ENCODE measurements at places on chromosomes 4 and X.

DNA sequence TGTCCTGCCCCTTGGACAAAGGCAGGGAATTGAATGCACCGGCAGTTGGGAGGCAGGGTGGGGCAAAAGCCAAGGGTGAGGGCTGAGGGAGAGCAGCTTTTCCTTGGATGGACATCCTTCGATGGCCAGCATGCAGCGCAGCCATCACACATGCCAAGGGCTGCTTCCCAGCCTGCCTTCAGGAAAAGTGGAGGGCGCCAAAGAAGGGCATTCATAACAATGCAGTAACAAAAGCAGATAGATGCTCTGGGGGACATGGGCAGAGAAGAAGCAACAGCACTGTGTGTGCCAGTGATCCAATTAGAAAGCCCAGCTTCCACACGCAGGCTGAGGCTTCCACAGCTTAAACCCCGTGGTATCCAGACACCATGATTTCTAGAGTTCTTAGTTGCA is 71.5 kb downstream of the TSPAN5 start:
- H3K27ac ChIP-seq = peak overlapping the region; percentile 69
- H3K36me3 ChIP-seq = no peaks in the 10 kb centered on the region
- peaks cover 5% of the 10 kb centered on the region for H3K4me1 ChIP-seq
- DNase-seq = no peak
- peaks cover 26% of the 10 kb centered on the region for H3K27me3 ChIP-seq

- DNase-seq = no peak
- no peaks in the 10 kb centered on the region for H3K4me1 ChIP-seq
These were observed 45.4 kb upstream of the STS start for GRCh38 chrX:7102119-7102518.

GRCh38 chr4:160709546-160709945 is 1454.3 kb downstream of the FSTL5 start:
- no peaks in the 10 kb centered on the region for H3K27me3 ChIP-seq
- DNase-seq = no peak
- H3K27ac ChIP-seq = no peak overlapping the region
- no peaks in the 10 kb centered on the region for H3K36me3 ChIP-seq
- H3K4me3 ChIP-seq = no peak overlapping the region
- no peaks in the 10 kb centered on the region for H3K4me1 ChIP-seq

- no peak overlapping the region for H3K27ac ChIP-seq
- DNase-seq = peak; percentile 95
- no peaks in the 10 kb centered on the region for H3K36me3 ChIP-seq
- H3K4me3 ChIP-seq = no peak overlapping the region
These were observed 2375.8 kb upstream of the TENM3 start for GRCh38 chr4:179867300-179867878.

GRCh38 chr4:20354120-20354519 is 102.4 kb downstream of the SLIT2 start:
- peaks cover 10% of the 10 kb centered on the region for H3K4me1 ChIP-seq
- no peaks in the 10 kb centered on the region for H3K27me3 ChIP-seq
- peak; percentile 60 for DNase-seq
- peak overlapping the region; percentile 71 for H3K27ac ChIP-seq
- H3K36me3 ChIP-seq = no peaks in the 10 kb centered on the region
- no peak overlapping the region for H3K4me3 ChIP-seq

DNA sequence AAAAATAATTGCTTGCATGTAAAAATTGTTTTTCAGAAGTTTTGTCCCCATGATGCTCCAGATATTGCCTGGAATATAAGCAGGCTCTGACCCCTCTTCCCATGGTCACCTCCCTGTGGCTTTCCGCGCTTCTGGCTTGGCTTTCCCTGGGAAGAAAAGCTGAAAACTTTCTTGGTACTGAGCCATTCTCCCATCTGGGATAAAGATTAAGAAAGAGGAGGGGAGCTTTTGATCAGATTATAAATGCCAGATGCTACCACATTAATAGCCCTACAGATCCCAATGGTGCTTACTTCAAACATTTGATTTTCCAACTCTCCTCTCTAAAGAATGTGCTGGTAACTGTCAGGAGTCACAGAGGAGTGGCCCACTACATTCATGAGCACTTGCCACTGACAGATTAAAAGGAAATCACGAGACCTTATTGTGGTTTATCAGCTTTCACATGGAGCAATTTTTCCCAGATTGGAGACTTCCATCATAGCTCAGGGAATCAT is 54.4 kb upstream of the GAB1 start:
- no peak overlapping the region for H3K4me3 ChIP-seq
- H3K36me3 ChIP-seq = no peaks in the 10 kb centered on the region
- H3K27me3 ChIP-seq = no peaks in the 10 kb centered on the region
- DNase-seq = no peak

DNA sequence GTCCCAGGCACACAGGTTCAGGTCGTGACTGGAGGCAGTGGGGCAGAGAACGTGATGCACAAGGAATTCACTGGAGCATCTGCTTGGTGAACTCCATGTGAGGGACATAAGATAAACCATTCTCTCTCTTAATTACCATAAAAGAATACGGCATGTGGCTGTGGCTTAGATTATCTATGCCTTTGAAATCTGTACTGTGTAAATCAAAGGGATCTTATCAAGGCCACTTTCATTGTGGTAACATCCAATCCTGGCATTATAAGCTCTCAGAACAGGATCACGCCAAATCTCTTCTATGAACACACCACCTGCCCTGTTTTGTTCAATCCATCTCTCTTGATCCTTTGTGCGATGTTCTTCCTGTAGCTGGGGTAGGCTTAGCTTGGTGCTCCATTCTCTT is 192.3 kb downstream of the SPATA18 start:
- H3K4me3 ChIP-seq = no peak overlapping the region
- DNase-seq = no peak
- peaks cover 6% of the 10 kb centered on the region for H3K4me1 ChIP-seq

DNA sequence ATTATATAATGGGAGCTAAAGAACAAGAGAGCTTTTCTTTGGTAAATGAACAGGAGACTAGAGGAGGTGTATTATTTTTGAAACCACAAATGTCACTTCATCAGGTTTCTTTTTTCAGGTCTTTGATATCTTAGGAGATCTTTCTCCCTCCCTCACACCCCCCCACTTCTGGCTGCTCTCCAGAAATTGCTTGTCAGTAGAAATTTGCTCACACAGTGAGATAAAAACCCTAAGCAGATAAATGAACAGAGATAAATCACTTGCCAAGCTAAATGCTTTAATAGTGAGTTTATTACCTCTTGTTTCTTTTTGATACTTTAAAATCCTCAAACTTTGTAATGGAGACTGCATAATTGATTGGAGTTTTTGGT is 421.2 kb upstream of the TENM3 start:
- DNase-seq = no peak
- H3K4me1 ChIP-seq = peaks cover 10% of the 10 kb centered on the region
- no peak overlapping the region for H3K27ac ChIP-seq

GRCh38 chr4:170529748-170530722 is 440.3 kb upstream of the AADAT start:
- no peak overlapping the region for H3K27ac ChIP-seq
- H3K27me3 ChIP-seq = no peaks in the 10 kb centered on the region
- H3K4me1 ChIP-seq = no peaks in the 10 kb centered on the region
- H3K4me3 ChIP-seq = no peak overlapping the region
- H3K36me3 ChIP-seq = no peaks in the 10 kb centered on the region

DNA sequence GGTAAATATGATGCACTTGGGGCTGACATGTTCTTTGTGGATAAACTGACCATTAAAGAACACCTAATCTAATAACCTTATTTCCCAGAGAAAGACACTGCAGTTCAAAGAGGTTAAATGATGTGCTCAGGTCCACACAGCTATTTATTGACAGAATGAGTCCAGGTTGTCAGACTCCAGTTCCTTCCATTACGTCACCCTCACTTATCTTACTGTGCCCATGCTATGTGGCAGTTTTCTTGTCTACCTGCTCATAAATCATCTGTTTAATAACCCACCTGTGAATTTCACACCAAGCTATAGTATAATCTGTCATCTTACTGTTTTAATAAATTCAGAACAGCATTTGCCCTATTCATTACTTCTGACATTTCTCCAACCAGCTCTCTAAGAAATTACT is 36.7 kb downstream of the QRFPR start:
- no peaks in the 10 kb centered on the region for H3K27me3 ChIP-seq
- no peak for DNase-seq
- H3K4me3 ChIP-seq = no peak overlapping the region
- peaks cover 4% of the 10 kb centered on the region for H3K4me1 ChIP-seq
- H3K36me3 ChIP-seq = no peaks in the 10 kb centered on the region

- no peak overlapping the region for H3K4me3 ChIP-seq
- DNase-seq = peak; percentile 64
- no peaks in the 10 kb centered on the region for H3K4me1 ChIP-seq
- H3K36me3 ChIP-seq = no peaks in the 10 kb centered on the region
- peak overlapping the region; percentile 53 for H3K27ac ChIP-seq
These were observed 35.3 kb upstream of the WAS start for GRCh38 chrX:48648336-48648751.

DNA sequence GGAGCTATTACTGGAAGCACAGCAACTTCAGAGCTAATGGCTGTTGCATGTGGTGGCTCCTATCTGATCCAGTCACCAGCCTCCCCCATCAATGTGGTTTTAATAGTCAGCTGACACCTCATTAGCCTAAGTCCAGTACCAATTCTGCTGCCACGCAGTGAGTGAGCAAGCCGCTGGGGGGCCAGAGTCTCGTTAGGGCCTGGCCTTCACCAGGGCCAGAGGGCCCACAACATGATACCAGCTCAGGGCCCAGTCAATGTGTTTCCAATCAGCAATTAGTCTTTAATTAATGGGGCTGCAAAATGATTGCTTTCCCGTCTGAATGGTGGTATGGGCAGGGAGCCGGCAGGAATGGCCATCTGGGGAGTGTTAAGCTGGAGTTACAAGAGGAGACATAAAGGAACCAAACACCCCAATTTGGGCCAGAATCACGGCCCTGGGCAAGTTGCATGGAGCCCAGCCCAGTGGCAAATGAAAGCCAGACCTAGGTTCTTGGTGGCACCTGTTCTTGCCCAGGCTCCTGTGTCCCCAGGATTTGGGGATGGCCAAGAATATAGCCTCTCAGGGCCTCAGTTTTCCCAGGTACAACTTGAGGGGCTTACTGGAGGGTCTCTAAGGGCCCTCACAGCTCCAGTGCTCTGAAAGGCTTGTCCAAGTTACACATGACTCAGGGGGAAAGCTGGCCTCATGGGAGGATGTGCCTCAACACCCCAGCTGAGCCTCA is 119.2 kb downstream of the EFNB1 start:
- H3K4me1 ChIP-seq = no peaks in the 10 kb centered on the region
- no peaks in the 10 kb centered on the region for H3K36me3 ChIP-seq
- no peak overlapping the region for H3K27ac ChIP-seq
- no peaks in the 10 kb centered on the region for H3K27me3 ChIP-seq

DNA sequence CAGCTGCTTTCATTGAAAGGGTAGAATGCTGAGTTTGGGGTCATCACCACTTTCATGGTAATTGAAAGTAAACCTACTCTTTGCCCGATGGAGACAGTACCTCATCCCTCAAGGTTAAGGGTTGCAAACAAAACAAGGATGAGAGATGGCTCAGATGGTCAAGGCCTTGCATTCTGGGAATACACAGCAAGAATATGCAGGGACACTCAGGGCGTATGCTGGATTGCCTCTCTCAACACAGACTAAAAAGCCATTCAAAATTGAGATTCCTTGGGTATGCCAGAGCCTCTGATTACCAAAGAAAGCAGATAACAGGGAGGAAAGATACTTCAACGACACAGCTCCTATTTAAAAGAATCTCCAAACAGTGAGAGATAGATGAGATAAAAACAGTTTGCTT is 310.4 kb downstream of the ARAP2 start:
- DNase-seq = no peak
- H3K27ac ChIP-seq = no peak overlapping the region
- H3K4me3 ChIP-seq = peak overlapping the region; percentile 19
- no peaks in the 10 kb centered on the region for H3K4me1 ChIP-seq
- no peaks in the 10 kb centered on the region for H3K27me3 ChIP-seq

Measured in endodermal cell (in vitro differentiated cells).